ENCODE measurements at places on chromosomes 1 and 21. TPM values are rescaled to one million over a fixed set of nuclear protein-coding genes. Genes with fewer than 3 reads are reported as not detected.

The GJB3 gene
- total RNA-seq = 15.0 TPM

The KANK4 gene
- 0.26 TPM for total RNA-seq

The FABP3 gene
- total RNA-seq = not detected

The ERG gene
- total RNA-seq = not detected

The PLA2G2F gene
- not detected for total RNA-seq

The SPRR2G gene
- total RNA-seq = not detected

The CYYR1 gene
- not detected for total RNA-seq

The TADA1 gene
- total RNA-seq = 13.6 TPM

The DNASE2B gene
- not detected for total RNA-seq

The KRTAP25-1 gene
- not detected for total RNA-seq

The PDE9A gene
- total RNA-seq = 1.3 TPM

The METTL13 gene
- total RNA-seq = 42.7 TPM

The GSTM2 gene
- total RNA-seq = 3.4 TPM

The MFAP2 gene
- 0.39 TPM for total RNA-seq

The RGS16 gene
- 0.40 TPM for total RNA-seq

The CHTOP gene
- 68.7 TPM for total RNA-seq

The DEPDC1 gene
- total RNA-seq = 13.5 TPM

The DAB1 gene
- total RNA-seq = not detected

The HSPB7 gene
- total RNA-seq = not detected

The SELL gene
- total RNA-seq = 0.24 TPM

The MRPL20 gene
- total RNA-seq = 148 TPM

The ASCL5 gene
- 0.13 TPM for total RNA-seq

The KIAA1614 gene
- total RNA-seq = 0.74 TPM

The GPR3 gene
- 1.5 TPM for total RNA-seq

The ZBTB21 gene
- 6.4 TPM for total RNA-seq

The NCF2 gene
- total RNA-seq = 1.9 TPM

The FAM110D gene
- not detected for total RNA-seq

The FAM151A gene
- total RNA-seq = 0.32 TPM

The OR2L8 gene
- total RNA-seq = not detected

The C4BPB gene
- total RNA-seq = 1.9 TPM

The LMX1A gene
- not detected for total RNA-seq

The COL8A2 gene
- 0.08 TPM for total RNA-seq

The LRRC41 gene
- total RNA-seq = 35.5 TPM

The CFAP126 gene
- total RNA-seq = 0.32 TPM

The EFNA1 gene
- total RNA-seq = 31.6 TPM

The ANGPTL7 gene
- not detected for total RNA-seq

The TFF2 gene
- total RNA-seq = not detected

The TLR5 gene
- 0.31 TPM for total RNA-seq

The NKAIN1 gene
- 1.1 TPM for total RNA-seq

The CTTNBP2NL gene
- 6.8 TPM for total RNA-seq

The CFHR5 gene
- not detected for total RNA-seq

The C1orf74 gene
- total RNA-seq = 1.4 TPM

The LCE2C gene
- not detected for total RNA-seq

The ANGPTL3 gene
- not detected for total RNA-seq

The FCMR gene
- 5.2 TPM for total RNA-seq

The MROH9 gene
- not detected for total RNA-seq

The TNNT2 gene
- not detected for total RNA-seq

The ACTN2 gene
- not detected for total RNA-seq

The CRABP2 gene
- 6.6 TPM for total RNA-seq

The TMEM240 gene
- 0.32 TPM for total RNA-seq

The BRINP3 gene
- not detected for total RNA-seq

The ATP6V1G3 gene
- not detected for total RNA-seq

The AMY2A gene
- total RNA-seq = not detected

Data from A549 treated with Mapracorat at 1 μM for 4 hours (cell line).